ENCODE measurements at places on chromosomes 3 and 15.

GRCh38 chr3:61796911-61797310, 235.5 kb downstream of the PTPRG start:
- DNase-seq, result no peak

- no peak for DNase-seq
Measured at GRCh38 chr15:36271048-36271447, 308.4 kb upstream of the CDIN1 start.

DNA sequence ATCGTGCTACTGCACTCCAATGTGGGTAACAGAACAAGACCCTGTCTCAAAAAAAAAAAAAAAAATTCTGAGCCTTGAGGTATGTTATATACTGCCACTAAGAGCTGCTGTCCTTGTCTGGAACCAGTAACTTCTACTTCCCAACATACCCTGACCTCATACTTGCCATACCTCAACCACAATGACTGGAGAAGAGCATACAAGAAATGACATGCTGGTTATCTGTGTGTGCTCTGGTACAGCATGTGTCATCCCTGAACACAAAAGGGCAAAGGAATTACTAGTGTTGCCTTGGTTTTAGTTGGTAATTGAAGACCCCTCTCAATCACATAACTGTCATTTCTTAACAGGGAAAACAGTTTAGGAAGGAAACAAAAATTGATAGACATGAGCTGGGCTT, 54.5 kb downstream of the MRPS25 start:
- DNase-seq, result no peak

DNA sequence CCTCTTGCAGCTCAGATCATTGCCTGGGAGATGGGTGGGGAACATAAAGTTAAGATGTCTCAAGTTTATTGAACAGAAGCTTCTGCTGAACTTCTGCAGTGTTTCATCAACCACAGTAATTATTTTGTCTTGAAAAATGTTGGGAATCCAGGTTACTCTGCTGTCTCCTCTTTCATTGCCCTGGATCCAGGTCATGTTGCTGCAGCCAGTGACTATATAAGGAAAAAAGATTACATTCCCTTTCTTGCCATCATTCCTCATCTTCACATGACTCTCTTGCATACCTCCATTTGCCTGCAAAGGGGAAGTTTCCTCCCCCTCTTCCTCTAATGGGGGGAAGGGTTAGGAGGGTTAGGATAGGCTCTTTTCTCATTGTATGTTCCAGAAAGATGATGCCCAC, 15.1 kb downstream of the GMNC start:
- no peak for DNase-seq

DNA sequence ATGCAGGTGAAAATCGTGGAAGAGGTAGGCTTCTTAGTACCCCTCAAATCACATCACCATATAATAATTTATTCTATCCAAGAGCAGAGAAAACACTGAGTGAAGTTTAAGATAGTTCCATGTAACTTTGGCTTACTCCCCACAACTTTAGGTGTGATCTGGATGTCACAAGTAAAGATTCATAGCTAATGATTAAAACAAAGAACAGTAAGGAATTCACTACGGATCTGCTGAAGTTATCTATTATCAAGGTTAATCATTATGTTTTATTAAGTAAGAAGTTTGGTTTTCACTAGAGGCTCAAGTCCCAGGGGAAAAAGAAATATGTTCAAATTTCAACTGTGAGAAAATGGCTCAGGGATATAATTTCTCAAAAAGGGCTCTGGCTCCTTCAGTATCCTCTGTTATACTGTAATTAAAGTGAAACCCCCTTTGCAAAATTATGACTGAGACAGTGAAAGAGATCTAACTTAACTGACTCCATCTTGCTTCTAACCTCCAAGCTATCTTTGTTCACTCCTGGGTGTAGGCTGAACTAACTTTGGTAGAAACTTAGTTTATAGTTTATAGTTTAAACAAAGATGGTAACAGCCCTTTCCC, 17.1 kb downstream of the CD80 start:
- no peak for DNase-seq

GRCh38 chr3:50290161-50290641, 2.0 kb downstream of the IFRD2 start:
- no peak for DNase-seq

DNA sequence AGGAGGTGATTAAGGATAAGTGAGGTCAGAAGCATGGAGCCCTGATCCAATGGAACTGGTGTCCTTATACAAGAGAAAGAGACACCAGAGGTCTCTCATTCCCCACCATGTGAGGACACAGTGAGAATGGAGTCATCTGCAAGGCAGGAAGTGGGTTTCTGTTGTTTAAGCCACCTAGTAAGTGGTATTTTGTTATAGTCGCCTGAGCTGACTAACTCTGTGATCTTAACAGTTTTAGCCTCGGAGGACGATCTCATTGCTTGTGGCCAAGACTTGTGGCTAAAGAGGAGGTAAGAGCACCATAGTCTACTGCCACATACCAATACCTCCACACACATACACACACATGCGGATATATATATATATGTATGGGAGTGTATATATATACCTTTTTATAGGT, 73.8 kb downstream of the MCTP2 start:
- DNase-seq, result peak; percentile 61
